ENCODE measurements at places on chromosomes 13 and 19.

GRCh38 chr13:63546524-63546923 lies 2130.9 kb upstream of the PCDH20 start:
- DNase-seq = no peak

DNA sequence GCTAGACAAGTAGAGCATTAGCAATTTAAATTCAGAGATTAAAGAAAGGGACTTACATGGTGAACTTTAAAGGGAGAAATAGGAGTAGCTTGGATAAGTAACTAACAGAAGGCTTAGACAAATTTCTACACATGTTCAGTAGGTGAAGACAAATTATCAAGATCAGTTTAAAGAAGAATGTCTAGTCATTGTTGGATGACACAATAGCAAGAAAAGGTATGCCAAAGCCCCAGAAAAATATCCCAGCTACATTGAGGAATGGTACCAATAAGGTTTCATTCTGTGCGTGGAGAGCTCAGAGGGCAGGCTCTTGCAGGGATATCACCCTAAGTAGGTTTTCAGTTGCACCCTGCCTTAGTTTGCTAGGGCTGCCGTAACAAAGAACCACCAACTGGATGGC lies 3.5 kb upstream of the STK24 start:
- DNase-seq = no peak

- DNase-seq = no peak
Measured at GRCh38 chr13:85140192-85140591, 659.0 kb downstream of the SLITRK6 start.

GRCh38 chr13:42048684-42049453 lies 421 bp downstream of the DGKH start:
- DNase-seq = peak; percentile 80

DNA sequence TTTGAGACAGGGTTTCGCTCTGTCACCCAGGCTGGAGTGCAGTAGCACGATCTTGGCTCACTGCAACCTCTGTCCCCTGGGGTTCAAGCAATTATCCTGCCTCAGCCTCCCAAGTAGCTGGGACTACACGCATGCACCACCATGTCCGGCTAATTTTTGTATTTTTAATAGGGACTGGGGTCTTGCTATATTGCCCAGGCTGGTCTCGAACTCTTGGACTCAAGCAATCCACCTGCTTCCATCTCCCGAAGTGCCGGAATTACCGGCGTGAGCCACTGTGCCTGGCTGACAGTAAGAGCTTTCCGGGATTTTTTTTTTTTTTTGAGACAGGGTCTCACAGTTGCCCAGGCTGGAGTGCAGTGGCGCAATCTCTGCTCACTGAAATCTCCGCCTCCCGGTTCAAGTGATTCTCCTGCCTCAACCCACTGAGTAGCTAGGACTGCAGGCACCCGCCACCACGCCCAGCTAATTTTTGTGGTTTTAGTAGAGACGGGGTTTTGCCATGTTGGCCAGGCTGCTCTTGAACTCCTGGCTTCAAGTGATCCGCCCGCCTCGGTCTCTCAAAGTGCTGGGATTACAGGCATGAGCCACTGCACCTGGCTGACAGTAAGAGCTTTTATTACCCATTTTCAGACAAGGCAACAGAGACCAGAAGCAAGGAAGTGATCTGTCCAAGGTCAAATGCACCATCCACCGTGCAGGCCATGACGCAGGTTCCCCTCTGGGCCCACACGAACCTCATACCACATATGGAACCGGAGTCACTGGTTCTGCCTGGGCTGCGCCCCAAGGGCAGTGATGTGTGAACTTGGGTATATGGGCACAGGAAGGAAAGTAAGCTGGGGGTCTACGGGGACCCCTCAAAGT lies 21.0 kb downstream of the RFX1 start:
- peak; percentile 28 for DNase-seq

DNA sequence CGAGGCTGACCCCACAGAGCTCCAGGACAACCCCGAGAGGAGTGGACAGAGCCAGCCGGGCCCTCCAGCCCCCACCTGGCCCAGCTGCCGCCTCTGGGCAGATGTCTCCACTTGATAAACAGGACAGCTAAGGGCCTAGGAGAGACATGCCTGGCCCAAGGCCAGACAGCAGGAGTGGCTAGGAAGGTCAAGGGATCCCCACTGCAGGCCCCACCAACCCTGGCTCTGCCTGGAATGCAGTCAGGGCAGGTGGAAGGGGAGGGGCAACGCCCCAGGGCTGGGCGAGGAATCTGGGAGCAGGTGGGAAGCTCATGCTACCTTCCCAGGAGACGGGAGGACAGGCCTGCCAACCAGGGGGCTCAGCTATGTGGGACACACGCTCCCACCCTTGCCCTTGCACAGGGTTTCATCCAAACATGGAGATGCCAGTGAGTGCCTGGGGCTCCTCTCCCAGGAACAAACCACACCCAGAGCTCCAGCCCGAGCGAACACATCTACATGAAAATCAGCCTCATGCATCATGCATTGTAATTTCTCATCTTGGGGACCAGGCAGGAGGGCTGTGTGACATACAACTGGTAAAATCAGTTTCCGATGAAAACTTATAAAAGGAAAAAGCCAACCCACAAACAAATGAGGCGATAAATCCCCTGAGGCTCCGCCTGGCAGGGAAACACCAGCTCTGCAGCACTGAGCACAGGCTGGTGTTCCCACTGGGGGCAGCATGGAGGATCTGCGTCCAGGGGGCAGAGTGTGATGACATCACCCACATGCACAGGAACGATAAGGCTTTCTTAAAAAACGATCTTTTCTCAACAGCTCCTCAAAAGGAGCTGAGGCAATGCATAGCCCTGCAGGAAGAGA lies 25.0 kb downstream of the SH3GL1 start:
- DNase-seq = no peak

DNA sequence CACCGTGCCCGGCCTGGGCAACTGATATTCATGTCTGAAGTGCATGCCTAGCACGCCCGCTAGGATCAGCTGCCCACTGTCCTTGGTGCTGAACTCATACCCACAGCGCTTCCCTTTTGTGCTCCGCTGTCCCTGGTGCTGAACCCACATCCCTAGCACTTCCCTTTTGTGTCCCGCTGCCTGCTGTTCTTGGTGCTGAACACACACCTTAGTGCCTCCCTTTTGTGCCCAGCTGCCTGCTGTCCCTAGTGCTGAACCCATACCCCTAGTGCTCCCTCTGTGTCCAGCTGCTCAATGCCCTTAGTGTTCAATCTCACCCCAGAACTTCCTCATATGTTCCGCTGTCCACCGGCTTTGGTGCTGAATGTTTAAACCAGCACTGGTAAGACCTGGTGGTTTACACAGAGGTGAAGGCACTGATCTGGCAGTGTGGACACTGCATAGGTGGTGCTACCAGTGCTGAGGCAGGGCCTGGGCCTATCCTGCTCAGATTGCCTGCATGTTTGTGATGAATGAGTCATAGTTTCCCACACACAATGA lies 26.3 kb upstream of the SIGLEC11 start:
- peak; percentile 87 for DNase-seq

- DNase-seq = no peak
Measured at GRCh38 chr13:58397596-58398387, 766.2 kb downstream of the PCDH17 start.

- no peak for DNase-seq
Measured at GRCh38 chr19:41897820-41898219, 14.8 kb downstream of the ARHGEF1 start.

DNA sequence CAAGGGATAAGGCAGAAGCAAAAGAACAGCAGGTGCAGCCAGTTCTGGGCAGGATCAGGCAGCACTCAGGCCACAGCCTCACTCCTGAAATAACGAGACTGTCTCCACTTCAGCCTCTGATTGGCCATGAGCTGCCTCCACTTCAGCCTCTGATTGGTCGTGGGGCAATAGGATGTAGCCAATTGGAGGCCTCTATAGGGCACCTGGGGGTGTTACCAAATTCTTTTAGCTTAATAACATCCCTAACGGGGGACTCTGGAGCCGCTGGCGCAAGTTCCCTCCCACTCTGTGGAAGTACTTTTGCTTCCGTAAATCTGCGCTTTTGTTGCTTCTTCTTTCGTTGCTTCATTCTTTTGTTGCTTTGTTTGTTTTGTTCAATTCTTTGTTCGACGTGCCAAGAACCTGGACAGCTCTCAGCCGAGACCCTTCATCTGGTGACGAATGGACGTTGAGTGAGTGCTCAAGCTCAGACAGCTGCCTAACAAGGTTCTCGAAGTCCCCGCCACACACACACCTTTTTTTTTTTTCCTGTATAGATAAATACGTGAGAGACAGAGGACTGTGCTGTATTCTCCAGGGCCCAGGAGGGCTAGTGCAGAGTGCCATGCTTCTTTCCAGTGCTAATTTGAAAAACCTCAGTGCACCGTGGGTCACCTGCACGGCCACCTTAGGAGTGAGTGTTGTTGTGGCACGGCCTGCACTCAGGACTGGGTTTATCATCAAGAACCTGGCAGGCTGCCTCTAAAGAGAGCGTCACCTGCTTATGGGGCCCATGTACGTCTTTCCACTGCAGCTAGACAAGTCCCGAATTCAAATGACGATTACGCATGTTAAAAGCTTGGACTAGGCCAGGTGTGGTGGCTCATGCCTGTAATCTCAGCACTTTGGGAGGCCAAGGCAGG lies 32.0 kb upstream of the TUBGCP3 start:
- no peak for DNase-seq

DNA sequence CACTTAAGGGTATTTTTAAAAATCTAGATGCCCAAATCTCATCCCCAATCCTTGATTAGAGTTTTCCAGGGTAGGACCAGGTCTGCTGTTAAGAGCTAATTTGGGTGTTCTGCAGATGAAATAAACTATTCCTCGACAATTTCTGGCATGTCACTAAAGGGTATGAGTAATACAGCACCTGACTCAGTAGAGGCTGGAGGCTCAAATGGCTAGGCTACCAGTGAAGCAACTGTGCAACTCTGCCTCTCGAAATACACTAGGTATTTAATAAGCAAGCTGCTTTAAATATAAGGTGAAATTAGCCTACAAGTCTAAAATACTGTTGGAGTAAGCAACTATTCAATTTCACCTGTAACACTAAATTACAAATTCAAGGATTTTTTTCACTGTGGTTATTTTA lies 1.5 kb downstream of the RNF6 start:
- DNase-seq = no peak

DNA sequence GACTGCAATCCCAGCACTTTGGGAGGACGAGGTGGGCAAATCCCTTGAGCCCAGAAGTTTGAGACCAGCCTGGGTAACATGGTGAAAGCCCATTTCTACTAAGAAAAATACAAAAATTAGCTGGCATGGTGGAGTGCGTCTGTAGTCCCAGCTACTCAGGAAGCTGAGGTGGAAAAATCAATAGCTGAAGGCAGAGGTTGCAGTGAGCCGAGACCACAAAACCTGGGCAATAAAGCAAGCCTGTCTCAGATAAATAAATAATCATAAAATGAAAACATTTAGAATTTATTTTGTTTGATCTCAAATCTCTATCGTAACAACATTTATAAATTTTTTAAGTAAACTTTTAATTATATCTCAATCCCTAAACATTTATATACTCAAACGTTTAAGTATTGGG lies 36.6 kb downstream of the USP12 start:
- DNase-seq = no peak

DNA sequence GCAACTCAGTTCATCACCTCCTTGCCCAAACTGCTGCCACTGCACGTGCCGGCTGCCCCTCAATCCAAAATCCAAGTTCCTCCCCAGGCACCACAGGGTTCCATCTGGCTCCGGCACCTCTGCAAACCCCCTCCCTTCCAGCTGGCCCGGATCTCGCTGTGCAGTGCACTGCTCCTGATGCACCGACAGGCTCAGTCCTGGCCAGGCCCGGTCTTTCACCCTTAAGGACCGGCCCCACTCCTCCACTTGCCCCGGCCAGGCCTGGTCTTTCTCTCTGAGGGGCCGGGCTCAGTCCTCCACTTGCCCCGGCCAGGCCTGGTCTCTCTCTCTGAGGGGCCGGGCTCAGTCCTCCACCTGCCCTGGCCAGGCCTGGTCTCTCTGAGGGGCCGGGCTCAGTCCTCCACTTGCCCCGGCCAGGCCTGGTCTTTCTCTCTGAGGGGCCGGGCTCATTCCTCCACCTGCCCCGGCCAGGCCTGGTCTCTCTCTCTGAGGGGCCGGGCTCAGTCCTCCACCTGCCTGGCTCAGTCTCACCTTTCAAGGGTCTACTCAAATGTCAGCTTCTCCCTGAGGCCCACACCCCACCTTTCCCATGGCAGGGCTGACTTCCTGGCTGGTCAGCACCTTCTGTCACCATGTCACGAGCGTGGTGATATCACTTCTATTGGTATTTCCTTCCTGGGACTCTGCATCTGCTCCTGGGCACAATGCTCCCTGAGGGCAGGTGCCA lies 6.9 kb downstream of the ZNF787 start:
- DNase-seq = no peak

GRCh38 chr19:32924200-32924599 lies 47.6 kb downstream of the CEP89 start:
- no peak for DNase-seq

DNA sequence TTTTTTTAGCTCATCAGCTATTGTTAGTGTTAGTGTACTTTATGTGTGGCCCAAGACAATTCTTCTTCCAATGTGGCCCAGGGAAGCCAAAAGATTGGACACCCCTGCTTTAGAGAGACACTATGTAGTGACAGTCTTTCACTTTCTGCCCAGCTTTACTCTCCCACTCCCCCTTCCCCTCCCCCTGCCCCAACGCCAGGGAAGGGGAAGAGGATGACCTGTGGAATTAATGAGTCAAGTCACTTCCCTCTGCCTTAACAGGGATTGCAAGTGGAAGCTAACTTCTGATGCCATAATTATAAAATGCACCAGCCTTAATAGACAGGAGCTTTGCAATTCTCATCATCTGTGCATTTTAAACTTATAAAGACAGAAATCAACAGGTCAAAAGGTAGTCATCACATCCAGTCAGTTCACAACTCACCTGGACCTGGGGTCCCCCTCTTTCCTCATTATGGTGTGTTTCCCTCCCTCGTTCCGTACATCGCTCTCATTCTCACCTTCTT lies 1.6 kb downstream of the ZNF415 start:
- no peak for DNase-seq

GRCh38 chr13:42735010-42735409 lies 46.4 kb upstream of the FAM216B start:
- no peak for DNase-seq

GRCh38 chr19:40613690-40614621 lies 12.8 kb downstream of the LTBP4 start:
- peak; percentile 93 for DNase-seq

DNA sequence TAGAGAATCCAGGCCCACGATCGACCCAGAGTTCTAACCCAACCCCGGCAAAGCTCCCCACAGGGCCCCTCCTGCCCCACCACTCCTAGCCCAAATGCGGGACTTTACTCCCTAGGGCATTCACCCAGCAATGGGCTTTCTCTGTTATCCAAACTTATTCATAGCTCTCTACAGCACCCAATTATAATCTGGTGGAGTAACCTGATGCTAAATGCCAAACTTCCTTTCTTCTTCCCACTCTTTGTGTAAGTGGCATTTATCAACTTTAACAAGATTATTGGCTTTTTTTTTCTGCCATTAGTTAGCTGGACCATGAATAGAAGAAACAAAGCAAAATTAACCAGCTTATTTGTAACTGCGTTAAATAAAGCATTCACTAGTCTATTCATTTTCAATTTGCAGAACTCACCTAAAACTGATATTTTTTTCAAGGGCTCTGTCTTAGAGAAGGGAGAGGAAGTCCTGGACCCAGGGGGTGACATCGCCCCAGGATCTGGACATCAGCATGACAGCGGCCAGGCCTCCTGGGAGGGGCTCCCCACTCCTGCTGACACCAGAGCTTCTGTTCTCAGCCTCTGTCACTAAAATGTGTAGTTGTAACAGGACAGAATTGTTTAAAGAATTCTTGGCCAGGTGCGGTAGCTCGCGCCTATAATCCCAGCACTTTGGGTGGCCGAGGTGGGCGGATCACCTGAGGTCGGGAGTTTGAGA lies 1.5 kb downstream of the FAM124A start:
- DNase-seq = no peak

GRCh38 chr19:38061294-38061693 lies 154.3 kb downstream of the SIPA1L3 start:
- no peak for DNase-seq

Measured in stimulated activated CD4-positive, alpha-beta T cell treated with anti-CD3 and anti-CD28 coated beads, Interleukin-15, amount 100 ng/mL, for 24 hours (primary cell).